ENCODE measurements at places on chromosomes 16 and 17. TPM values are rescaled to one million over a fixed set of nuclear protein-coding genes. Genes with fewer than 3 reads are reported as not detected.

DNA sequence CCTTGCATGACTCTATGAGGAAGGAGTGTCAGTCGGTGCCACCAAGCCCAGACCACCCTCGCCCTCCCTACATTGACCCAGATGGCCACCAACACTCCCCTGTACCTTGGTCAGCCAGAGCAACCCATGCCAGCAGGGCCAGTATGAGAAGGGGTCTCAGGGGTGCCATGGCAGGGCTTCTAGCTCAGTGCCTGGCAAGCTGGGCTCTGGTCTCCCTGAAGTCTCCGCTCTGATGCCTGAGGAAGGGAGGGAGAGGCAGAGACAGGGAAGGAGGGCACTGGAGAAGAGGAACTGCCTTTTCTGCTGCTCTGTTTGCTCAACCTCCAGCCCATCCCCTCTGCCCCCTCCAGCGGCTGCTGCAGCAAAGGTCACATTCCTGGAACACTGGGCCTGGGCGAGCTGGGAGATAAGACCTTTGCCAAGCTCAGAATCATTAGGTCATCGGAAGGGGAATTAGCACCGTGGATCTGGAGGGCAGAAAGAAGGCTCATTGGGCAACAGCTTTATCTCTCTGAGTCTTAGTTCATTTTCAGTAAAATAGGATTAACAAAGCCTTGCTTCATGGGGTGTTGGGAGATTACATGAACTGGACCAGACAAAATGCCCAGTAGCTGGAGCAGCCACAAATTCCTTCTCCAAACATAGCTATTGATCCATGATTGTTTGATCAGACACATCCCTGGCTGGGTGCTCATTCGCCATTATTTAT is at the start of gene VTN:
TSS of gene VTN (minus strand) at position 273 of the 709 bp plus-strand sequence. CDS start at position 169, 104 bp downstream.
- H3K27me3 ChIP-seq = no peaks in the 10 kb centered on the region
- peak within 1 kb of the TSS; percentile 94 for H3K4me3 ChIP-seq
- H3K4me1 ChIP-seq = peaks cover 18% of the 10 kb centered on the region
- DNase-seq = no peak
- H3K27ac ChIP-seq = peak within 1 kb of the TSS; percentile 88

- H3K27me3 ChIP-seq = no peaks in the 10 kb centered on the region
- H3K4me1 ChIP-seq = no peaks in the 10 kb centered on the region
- DNase-seq = no peak
- H3K27ac ChIP-seq = no peak overlapping the region
- no peak overlapping the region for H3K4me3 ChIP-seq
Observed at GRCh38 chr16:60907645-60908044, 1128.6 kb downstream of the CDH8 start.

GRCh38 chr16:67675999-67676398 is 9.4 kb downstream of the C16orf86 start:
- no peaks in the 10 kb centered on the region for H3K36me3 ChIP-seq
- H3K27ac ChIP-seq = no peak overlapping the region
- H3K4me3 ChIP-seq = no peak overlapping the region

The KLHL10 gene
- total RNA-seq = not detected

The ZNF287 gene
- 9.7 TPM for total RNA-seq

The BCKDK gene
- 35.8 TPM for total RNA-seq

DNA sequence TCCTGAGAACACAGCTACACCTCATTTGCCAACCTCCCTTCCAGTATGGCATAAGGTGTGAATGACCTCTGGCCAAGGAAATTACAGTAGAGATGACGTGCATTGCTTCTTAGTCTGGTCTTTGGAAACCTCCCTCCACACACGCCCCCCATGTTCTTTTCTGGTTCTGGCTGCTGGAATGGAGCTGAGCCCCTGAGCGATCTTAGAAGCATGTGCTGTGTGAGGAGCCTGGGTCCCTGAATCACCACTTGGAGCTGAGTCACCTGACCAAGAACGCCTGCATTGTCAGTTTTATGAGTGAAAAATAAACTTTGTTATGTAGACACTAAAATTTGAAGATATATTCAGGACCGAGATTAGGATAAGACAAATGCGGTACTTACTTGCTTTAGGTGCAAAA is 51.4 kb downstream of the HS3ST3A1 start:
- H3K4me3 ChIP-seq = no peak overlapping the region
- H3K4me1 ChIP-seq = no peaks in the 10 kb centered on the region
- H3K36me3 ChIP-seq = no peaks in the 10 kb centered on the region
- no peak overlapping the region for H3K27ac ChIP-seq

GRCh38 chr16:23871924-23872323 is 36.1 kb downstream of the PRKCB start:
- no peak for DNase-seq
- H3K4me1 ChIP-seq = peaks cover 64% of the 10 kb centered on the region
- no peaks in the 10 kb centered on the region for H3K27me3 ChIP-seq
- H3K4me3 ChIP-seq = no peak overlapping the region
- peak overlapping the region; percentile 16 for H3K27ac ChIP-seq

- no peak overlapping the region for H3K4me3 ChIP-seq
- H3K4me1 ChIP-seq = no peaks in the 10 kb centered on the region
- no peak for DNase-seq
- no peak overlapping the region for H3K27ac ChIP-seq
- H3K27me3 ChIP-seq = peaks cover 9% of the 10 kb centered on the region
Observed at GRCh38 chr16:57367116-57367752, 5.1 kb upstream of the CX3CL1 start.

- peaks cover 3% of the 10 kb centered on the region for H3K27me3 ChIP-seq
- no peak overlapping the region for H3K27ac ChIP-seq
- peaks cover 1% of the 10 kb centered on the region for H3K4me1 ChIP-seq
- no peaks in the 10 kb centered on the region for H3K36me3 ChIP-seq
Observed at GRCh38 chr16:66491716-66492064, 58.2 kb downstream of the TK2 start.

The MPDU1 gene
- total RNA-seq = 50.2 TPM

GRCh38 chr16:88910284-88911135 is 44.0 kb upstream of the PABPN1L start:
- H3K27ac ChIP-seq = no peak overlapping the region
- no peak overlapping the region for H3K4me3 ChIP-seq
- H3K36me3 ChIP-seq = no peaks in the 10 kb centered on the region
- no peaks in the 10 kb centered on the region for H3K27me3 ChIP-seq
- no peak for DNase-seq

- no peak for DNase-seq
- H3K36me3 ChIP-seq = no peaks in the 10 kb centered on the region
- H3K27ac ChIP-seq = no peak overlapping the region
Observed at GRCh38 chr17:63116967-63117830, 151.2 kb downstream of the TANC2 start.

DNA sequence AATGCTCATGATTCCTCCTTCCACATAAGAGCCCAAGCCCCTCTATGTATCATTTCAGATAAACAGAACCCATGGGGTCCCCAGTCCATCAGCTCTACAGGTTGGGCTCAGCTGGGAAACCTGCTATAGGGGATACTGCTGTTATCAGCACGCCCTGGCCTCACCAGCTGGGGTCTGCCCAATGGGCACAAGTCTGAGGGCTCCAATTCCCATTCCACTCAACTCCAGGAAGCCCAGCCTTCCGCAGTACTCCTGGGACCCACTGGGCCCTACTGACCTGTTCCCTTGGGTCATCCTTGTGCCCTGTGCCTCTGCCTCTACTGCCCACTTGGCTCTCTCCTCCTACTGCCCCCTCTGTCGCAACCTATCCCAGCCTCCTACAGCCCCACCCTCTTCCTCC is 16.2 kb upstream of the XYLT2 start:
- no peaks in the 10 kb centered on the region for H3K36me3 ChIP-seq
- H3K4me1 ChIP-seq = peaks cover 5% of the 10 kb centered on the region
- no peak overlapping the region for H3K27ac ChIP-seq

DNA sequence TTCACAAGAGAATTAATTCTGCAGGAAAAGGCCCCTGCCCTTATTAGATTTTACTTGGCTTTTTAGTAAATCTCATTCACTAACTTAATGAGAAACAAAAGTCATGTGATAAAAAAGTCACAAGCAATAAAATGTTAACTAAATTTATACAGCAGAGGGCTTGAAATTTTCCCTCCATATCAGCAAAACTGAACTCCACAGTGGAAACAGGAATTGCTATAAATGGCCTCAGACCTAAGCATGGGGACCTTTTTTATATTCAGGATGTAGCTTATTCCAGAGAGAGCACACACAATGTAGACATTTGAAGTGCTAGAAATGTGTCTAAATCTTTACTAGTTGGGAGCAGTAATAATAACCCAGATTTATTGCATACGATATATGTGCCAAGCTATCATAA is 291.5 kb downstream of the C16orf95 start:
- no peak for DNase-seq
- no peak overlapping the region for H3K4me3 ChIP-seq
- H3K27me3 ChIP-seq = peaks cover 8% of the 10 kb centered on the region
- H3K4me1 ChIP-seq = no peaks in the 10 kb centered on the region
- H3K36me3 ChIP-seq = no peaks in the 10 kb centered on the region
- H3K27ac ChIP-seq = no peak overlapping the region

- H3K27ac ChIP-seq = no peak overlapping the region
- DNase-seq = peak; percentile 39
- peaks cover 4% of the 10 kb centered on the region for H3K27me3 ChIP-seq
- H3K36me3 ChIP-seq = no peaks in the 10 kb centered on the region
Observed at GRCh38 chr16:55711959-55712876, 56.4 kb downstream of the SLC6A2 start.

- H3K36me3 ChIP-seq = no peaks in the 10 kb centered on the region
- H3K27me3 ChIP-seq = peaks cover 9% of the 10 kb centered on the region
- peak; percentile 26 for DNase-seq
- H3K27ac ChIP-seq = no peak overlapping the region
- peaks cover 4% of the 10 kb centered on the region for H3K4me1 ChIP-seq
Observed at GRCh38 chr16:85422632-85423550, 190.2 kb upstream of the GSE1 start.

DNA sequence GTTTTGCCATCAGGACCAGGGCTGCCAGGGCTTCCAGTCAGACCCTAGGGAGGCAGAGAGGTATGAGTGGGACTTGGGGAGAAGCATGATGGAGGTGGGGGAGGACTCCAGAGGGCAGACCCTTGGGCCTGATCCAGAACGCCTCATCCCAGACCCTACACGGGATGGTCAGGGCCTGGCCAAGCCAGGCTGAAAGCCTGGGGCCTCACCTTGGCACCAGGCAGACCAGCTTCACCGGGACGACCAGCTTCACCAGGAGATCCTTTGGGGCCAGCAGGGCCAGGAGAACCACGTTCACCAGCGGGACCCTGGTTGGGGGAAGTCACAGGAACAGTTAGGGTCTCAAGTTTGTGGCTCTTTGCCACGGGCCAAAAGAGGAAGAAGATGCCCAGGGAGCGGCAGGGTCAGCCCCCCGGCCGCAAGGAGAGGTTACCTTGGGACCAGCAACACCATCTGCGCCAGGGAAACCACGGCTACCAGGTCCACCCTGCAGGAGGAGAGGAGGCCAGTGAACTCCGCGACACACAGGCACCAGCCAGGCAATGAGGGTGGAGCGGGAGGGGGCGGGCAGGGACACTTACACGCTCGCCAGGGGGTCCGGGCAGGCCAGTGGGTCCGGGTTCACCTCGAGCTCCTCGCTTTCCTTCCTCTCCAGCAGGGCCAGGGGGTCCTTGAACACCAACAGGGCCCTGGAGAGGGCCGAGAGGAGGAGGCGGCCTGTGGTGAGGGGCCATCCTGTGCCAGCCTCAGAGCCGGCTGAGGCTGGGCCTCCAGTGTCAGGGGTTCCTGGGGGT is 7.1 kb downstream of the COL1A1 start:
- no peak overlapping the region for H3K4me3 ChIP-seq
- H3K36me3 ChIP-seq = no peaks in the 10 kb centered on the region
- no peak overlapping the region for H3K27ac ChIP-seq
- H3K27me3 ChIP-seq = peaks cover 13% of the 10 kb centered on the region

- no peak overlapping the region for H3K4me3 ChIP-seq
- peaks cover 23% of the 10 kb centered on the region for H3K27me3 ChIP-seq
- DNase-seq = no peak
- no peaks in the 10 kb centered on the region for H3K36me3 ChIP-seq
- H3K27ac ChIP-seq = no peak overlapping the region
Observed at GRCh38 chr16:49964973-49965372, 60.1 kb upstream of the CNEP1R1 start.

The ZNF469 gene
- total RNA-seq = 1.2 TPM

GRCh38 chr16:70657956-70658355 is 11.6 kb downstream of the IL34 start:
- peaks cover 8% of the 10 kb centered on the region for H3K4me1 ChIP-seq
- H3K4me3 ChIP-seq = no peak overlapping the region
- peaks cover 3% of the 10 kb centered on the region for H3K27me3 ChIP-seq
- H3K36me3 ChIP-seq = no peaks in the 10 kb centered on the region
- H3K27ac ChIP-seq = no peak overlapping the region

DNA sequence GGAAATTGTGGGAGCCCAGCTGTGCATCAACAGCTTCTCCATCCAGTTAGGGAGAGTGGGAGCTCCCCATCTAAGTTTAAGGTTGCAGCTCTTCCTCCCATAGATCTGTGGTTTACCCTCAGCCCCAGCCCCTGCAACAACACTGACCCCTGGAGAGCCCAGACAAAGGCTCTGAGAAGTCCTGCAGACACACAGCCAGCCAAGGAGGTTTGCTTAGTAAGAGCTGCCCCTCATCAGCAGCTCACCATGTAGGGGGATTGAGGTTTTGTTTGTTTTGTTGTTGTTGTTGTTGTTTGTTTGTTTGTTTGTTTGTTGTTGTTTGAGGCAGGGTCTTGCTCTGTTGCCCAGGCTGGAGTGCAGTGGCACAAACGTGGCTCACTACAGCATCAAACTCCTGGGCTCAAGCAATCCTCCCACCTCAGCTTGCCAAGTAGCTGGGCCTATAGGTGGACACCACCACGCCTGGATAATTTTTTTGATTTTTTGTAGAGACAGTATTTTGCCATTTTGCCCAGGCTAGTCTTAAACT is 138.6 kb downstream of the CLEC16A start:
- H3K36me3 ChIP-seq = peaks cover 17% of the 10 kb centered on the region
- peak overlapping the region; percentile 17 for H3K27ac ChIP-seq
- H3K4me1 ChIP-seq = peaks cover 57% of the 10 kb centered on the region
- H3K27me3 ChIP-seq = no peaks in the 10 kb centered on the region
- DNase-seq = no peak

DNA sequence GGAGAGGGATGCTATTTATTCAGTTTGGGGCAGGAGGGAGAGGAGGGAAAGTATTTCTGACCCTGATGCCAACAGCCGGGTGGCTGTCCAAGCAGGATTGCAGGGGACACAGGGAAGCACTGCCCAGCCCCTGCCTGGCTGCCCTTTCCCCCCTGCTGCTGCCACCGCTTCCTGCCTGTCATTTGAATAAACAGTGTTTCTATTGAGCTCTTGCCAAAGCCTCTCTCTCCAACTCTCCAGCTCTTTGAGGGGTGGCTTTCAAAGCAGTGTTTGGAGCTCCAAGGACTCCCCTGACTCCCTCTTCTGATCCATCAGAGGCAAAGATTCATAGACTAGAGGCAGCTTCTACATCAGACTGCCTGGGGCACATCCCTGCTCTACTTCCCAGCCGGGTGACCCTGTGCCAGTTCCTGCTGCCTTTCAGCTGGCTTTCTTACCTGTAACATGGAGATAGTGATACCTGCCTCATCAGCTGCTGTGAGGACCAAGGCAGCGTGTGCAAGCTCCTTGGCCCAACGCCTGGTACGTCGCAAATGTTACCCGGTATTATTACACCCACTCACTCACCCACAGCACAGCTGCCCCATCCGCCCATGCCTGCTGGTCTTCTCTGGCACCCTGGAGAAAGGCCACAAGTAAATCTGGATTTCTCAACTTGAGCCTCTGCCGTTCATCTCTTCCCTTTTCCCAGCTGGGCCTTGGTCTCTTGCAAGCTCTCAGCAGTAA is 9.5 kb downstream of the PROCA1 start:
- DNase-seq = no peak
- H3K36me3 ChIP-seq = peaks cover 9% of the 10 kb centered on the region
- peak overlapping the region; percentile 36 for H3K27ac ChIP-seq
- no peaks in the 10 kb centered on the region for H3K27me3 ChIP-seq
